LoVo (cell line): ENCODE measurements at places on chromosomes 16 and 17.

- no peak for DNase-seq
Observed at GRCh38 chr16:28981517-28981916, 3.3 kb upstream of the LAT start.

DNA sequence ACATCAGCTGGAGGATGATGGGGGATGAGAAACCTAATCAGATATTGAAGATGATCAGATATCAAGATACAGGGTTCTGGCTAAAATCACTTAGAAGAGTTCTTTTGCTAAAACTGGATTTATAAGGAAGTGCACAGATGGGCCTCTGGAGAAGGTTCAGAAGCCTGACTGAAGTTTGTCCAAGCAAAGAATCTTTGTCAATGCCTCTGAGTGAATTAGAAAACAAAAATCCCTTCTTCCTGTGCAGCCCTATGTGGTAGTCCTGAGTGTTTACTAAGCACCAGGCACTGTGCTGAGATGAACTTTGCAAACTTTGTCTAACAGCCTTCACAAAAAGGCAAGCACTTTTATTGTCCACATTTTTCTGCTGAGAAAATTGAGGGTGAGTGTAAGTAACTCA lies 11.4 kb upstream of the CENPV start:
- DNase-seq: no peak

GRCh38 chr16:87608400-87608985 lies 6.2 kb downstream of the JPH3 start:
- peak; percentile 46 for DNase-seq

DNA sequence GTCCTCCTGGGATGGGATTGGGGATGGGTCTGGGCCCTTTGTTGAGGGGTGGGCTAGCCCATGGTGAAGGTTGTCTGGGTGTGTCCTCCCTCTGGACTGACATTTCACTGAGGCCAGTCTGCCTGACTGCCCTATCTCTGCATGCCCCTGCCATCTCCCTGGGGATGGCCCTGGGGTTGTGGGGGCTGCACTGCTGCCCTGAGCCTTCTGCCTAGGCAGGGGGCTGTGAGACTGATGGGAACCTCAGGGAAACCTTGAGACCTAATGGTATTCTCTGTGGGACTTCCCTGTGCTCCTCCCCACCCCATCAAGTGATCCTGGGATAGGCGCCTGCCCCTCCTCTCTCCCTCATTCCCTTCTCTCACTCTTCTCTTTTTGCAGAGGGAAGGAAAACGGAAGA lies 19.9 kb downstream of the RAI1 start:
- no peak for DNase-seq

DNA sequence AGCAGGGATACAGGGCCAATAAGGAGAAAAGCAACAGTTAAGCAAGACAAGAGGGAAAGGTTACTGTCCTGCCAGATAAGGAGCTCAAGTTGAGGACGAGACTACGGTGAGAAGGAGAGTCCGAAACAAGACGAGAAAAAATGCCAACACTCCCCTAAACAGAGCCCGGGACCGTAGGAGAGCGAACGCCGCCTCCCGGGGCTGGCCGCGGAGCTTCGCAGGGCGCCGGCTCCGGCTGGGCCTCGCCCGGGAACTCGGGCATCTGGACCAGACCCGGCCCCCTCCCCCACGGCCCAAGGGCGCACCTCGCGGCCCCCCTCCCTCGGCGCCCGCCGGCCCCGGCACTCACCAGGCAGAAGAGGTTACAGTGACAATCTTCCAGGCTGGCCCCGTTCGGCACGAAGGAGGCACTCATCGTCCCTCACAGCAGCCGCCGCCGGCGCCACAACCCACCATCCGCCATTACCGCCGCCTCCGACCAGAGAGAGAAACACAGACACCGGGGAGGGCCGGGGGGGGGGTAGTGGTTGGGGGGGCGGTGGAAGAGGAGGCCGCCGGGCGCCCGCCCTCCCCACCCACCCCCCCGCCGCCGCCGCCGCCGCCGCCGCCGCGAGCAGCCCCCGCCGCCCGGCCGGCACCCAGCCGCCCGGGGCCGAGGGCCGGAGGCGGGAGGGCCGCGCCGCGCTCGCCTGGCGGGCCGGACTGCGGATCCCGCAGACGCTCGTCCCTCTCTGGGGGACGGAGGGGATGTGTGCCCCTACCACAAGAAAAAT lies at the start of gene MED13:
MED13 (minus strand) TSS at position 488 of the 773 bp plus-strand sequence; CDS start at position 415, 73 bp downstream.
- peak; percentile 37 for DNase-seq

- DNase-seq: peak; percentile 57
Observed at GRCh38 chr17:52827526-52827925, 669.0 kb upstream of the CA10 start.

GRCh38 chr17:79650861-79651260 lies 40.0 kb upstream of the RBFOX3 start:
- DNase-seq: no peak

- DNase-seq: no peak
Observed at GRCh38 chr16:86220561-86220960, 289.8 kb upstream of the FOXF1 start.

- DNase-seq: no peak
Observed at GRCh38 chr16:2782583-2783351, 4.6 kb downstream of the PRSS33 start.

DNA sequence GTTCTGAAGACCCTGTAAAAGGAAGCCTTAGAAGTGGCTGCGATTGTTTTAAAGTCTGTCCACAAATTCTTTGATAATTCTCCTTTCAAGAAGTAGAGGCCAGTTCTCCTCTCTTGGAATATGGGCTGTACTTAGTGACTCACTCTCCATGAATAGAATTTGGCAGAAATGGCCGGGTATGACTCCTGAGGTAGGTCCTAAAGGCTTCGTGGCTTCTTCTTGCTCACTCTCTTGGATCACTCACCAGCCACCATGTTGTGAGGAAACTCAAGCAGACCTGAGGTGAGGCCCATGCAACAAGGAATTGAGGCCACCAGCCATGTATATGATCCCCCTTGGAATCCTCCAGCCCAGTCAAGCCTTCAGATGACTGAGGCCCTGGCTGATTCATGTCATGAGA lies 75.8 kb downstream of the WWOX start:
- no peak for DNase-seq

- DNase-seq: no peak
Observed at GRCh38 chr17:80839511-80839941, 152.1 kb upstream of the CHMP6 start.

- no peak for DNase-seq
Observed at GRCh38 chr17:8691931-8692330, 52.7 kb downstream of the CCDC42 start.

- DNase-seq: no peak
Observed at GRCh38 chr17:77308861-77309726, 168.3 kb downstream of the SEC14L1 start.

DNA sequence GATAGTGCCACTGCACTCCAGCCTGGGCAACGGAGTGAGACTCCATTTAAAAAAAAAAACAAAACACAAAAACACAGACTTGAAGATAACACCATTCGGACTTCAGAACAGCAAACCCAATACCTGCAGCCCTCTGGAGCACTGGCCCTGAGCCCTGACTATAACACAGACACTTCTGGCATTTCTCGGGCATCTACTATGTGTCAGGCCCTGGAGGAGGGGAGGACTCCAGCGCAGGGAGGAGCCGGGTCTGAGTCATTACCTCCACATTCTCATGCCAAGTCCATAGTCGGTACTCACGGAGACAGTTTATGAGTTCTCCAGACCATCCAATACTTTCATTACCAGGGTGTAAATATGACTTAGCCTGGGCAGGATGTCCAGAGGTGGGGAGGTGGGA lies 48.8 kb downstream of the PITPNM3 start:
- DNase-seq: peak; percentile 82

DNA sequence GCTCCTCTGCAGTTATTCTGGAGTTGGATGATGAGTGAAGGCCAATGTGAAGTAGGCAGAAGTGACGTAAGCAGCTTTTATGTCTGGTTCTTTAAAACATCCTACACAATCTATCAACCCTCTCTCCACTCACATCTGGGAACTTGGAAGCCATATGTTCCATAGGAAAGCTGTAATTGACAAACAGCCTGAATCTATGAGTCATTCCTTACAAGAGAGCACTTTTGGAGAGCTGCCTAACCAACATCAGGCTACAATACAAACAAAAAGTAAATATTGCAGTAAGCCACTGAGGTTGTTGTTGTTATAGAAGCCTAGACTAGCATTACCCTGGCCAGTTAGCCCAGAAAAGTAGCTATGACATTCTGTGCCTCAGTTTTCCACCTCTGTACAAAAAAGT lies 5.9 kb downstream of the CCL7 start:
- no peak for DNase-seq

DNA sequence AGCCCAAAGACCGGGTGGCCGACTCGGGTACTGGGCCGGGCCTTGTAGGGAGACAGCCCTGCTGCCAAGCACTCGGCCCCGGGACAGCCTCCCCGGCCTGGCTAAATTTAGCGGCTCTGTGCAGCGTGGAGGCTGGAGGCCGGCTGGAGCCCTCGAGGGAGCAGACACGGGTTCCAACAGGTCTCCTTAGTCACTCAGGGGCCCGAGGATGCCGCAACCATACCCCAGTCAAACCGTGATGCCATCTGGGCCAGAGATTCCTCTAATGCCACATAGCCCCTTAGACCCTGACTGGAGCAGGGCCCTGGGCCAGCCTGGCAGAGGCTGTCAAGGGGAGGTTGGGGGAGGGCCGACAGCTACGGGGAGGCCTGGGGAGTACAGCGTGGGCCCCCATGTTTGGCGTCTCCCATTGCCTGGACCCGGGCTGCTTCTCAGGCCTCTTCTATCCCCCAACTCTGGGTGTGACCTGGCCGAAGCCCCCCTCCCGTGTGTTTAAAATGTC lies 2.9 kb upstream of the P2RX1 start:
- no peak for DNase-seq
